Kasumi-1 (cell line): ENCODE measurements at places on chromosomes 16 and 17.

GRCh38 chr16:22318690-22319358 is 21.6 kb downstream of the POLR3E start:
- DNase-seq = peak; percentile 1

DNA sequence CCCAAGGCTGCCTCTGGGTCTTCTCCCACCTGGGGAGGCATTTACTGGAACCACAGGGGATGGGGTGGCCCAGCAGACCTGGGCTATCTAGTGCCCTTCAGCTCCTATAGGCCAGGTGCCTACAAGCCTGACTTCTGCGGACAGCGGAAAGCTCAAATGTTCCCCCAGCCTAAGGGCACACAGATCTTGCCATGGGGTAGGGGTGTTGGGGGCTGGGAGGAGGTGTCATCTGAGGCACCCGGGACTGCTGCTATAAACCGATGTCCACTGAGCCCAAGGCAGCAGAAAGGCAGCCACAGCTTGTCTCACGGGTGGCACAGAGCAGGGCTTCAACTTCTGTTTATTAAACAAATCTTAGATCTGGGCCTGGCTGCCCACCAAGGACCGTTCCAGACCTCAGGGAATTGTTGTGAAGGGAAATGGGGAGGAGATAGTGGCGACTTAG is 3.6 kb downstream of the MYO1C start:
- DNase-seq = no peak

GRCh38 chr17:4939546-4939795 is 375 bp downstream of the SLC25A11 start:
- DNase-seq = no peak

DNA sequence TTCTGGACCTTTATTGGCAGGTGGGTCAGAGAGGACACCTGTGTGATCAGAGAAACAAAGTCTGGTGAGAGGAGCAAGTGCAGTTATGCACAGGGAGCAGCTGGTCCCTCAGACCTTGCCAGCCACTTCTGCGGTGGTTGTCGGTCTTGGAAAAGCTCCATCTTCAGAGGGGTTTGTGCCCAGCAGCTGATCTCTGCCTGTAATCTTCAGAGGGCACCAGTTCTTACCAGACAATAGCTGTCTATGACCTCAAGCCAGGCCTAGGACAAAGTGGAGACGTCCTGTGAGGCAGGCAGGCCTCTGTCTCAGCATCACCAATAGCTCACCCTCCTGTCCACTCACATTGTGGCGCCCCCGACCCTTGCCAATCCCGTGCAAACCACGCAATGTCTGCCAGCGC is 66.5 kb upstream of the TBX2 start:
- DNase-seq = no peak

- peak; percentile 61 for DNase-seq
Measured at GRCh38 chr17:64773836-64774761, 112.0 kb upstream of the SMURF2 start.

- no peak for DNase-seq
Measured at GRCh38 chr17:71995590-71995989, 125.2 kb upstream of the SOX9 start.

DNA sequence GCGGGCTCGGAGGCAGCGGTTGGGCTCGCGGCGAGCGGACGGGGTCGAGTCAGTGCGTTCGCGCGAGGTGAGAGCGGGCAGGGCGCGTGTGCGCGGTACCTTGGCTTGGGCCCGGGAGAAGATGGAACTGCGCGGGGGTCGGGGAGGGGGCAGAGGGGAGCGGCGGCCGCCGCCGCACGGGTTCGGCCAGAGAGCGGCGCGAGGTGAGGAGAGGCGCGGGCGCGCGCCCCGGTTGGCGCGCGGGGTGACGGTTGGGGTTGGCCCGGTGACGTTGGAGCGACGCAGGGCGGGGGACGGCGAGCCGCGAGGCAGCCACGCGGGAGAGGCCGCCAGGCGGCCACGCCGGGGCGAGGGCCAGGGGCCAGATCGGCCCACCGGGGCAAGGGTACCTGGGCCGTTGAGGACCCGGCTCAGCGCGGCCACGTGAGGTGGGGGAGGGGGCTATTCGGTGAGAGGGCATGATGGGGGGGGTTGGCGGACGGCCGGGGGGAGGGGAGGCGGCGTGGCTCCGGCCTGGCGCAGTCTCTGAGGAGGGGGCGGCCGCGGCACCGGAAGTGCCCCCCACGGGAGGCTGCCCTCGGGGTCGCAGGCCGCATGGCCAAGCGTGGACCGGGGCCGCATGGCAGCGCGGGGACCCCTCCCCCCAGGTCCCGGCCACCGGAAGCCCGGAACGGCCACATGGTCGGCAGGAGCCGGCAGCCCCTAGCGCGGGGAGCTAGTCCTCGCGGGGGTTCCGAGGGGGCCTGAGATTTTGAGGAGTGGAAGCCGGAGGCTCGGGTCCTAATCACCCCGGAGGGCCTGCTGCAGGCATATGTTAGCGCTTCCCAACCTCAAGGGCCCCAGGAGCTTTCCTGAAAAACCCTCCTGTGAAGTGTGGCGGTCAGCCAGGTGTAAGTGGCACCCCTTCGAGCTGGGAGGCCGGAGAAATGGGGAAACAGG is 527 bp downstream of the EIF5A start:
- DNase-seq = no peak

DNA sequence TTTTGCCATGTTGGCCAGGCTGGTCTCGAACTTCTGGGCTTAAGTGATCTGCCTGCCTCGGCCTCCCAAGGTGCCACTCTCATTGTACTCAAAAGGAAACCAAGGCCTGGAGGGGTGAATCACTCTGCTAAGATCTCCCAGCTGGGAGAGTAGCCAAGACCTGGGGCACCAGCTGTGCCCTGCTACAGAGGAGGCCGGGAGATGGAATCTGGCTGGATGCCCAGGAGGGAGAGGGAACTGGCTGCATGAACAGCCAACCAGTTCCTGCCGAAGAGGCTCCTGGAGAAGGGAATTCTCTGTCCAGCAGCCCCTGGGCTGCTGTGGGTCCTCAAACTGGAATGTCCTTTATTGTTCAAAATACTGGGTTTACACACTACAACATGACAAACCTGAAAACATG is 238.7 kb upstream of the CIBAR2 start:
- DNase-seq = peak; percentile 25

GRCh38 chr16:78118469-78119025 is 19.1 kb downstream of the WWOX start:
- DNase-seq = no peak

GRCh38 chr16:12203780-12204351 is 227.3 kb downstream of the SNX29 start:
- no peak for DNase-seq

DNA sequence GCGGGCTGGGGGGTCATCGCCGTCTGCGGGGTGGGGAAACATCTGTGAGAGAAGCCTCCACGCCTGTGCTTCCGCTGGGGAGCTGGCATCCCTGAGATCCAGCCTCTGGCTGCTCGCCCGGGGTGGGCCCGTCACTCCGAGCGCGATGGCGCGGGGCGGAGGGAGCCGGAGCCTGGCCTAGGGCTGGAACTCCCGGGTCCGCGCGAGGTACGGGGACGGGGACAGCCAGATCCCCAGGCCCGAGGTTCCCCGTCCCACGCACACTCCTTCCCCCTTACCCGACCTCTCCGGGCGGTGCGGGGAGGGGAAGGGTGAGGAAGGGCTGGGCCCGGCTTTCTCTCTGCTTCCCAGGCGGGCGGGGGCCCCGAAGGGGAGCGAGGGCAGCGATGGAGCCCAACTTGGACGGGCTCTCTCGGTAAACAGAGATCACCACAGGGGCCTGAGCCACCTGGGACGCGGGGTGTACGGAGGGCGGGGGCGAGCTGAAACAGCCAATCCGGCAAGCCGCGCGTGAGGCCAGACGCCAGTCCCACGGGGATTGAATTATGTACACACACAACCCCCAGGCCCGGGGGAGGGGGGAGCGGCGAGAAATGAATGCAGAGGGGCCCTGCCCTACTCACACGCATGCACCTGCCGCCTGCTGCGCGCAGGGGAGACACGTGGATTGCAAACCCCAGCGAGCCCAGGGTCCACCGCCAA is at the start of gene SLC16A11:
Gene SLC16A11 (minus strand): TSS at position 596 of the 702 bp plus-strand sequence. CDS start 579 bp downstream, at position 17.
- DNase-seq = no peak

DNA sequence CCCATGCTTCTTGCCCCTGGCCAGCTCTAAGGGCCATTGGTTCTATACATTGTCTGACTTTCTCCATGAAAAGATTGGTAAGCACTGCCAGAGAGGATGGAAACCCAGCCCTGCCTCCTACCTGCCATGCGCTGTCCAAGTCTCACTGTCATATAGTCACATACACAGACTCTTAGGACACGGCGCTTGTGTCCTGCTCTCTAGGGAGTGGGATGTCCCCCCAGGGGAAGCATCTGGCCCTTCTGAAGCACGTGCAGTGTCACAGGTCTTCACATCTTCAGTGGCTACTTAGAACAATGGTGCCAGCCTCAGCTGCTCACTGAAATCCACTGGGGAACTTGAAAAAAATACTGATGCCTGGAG is 38.7 kb downstream of the MYO18A start:
- DNase-seq = no peak

DNA sequence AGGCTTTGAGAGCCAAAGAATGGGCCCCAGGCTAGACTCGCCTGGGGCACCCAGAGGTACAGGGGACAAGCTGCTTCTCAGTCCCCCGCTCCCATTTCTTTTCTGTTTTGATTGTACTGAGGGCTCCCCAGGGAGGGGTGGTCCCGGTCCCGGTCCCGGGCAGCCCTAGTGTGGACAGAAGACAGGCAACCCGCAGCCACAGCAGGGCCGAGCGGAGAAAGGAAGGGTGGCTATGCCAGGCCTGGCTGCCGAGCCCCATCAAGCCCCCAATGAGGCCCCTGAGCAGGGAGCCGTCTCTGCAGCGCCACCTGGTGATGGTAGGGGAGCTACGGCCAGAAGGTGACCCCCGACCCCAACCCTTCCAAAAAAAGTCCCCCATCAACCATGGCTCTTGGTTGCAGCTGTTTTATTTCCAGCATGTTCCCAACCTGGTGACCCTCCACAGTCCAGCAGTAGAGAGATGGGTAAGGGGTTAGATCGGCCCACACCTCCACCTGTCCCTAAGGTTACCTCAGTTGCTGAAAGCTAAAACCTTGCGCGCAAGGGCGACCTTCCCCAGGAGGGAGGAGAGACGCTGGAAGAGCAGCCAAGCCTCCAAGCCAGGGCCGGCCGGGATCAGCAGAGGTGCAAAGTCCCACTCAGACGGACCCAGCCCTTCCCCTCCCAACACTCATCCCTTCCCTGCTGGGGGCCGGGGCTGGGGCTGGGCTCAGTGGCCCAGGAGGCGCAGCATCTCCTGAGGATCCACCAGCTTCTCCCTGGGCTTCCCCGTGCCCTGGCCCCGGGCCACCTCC is 2.6 kb upstream of the GRIN2C start:
- peak; percentile 83 for DNase-seq

DNA sequence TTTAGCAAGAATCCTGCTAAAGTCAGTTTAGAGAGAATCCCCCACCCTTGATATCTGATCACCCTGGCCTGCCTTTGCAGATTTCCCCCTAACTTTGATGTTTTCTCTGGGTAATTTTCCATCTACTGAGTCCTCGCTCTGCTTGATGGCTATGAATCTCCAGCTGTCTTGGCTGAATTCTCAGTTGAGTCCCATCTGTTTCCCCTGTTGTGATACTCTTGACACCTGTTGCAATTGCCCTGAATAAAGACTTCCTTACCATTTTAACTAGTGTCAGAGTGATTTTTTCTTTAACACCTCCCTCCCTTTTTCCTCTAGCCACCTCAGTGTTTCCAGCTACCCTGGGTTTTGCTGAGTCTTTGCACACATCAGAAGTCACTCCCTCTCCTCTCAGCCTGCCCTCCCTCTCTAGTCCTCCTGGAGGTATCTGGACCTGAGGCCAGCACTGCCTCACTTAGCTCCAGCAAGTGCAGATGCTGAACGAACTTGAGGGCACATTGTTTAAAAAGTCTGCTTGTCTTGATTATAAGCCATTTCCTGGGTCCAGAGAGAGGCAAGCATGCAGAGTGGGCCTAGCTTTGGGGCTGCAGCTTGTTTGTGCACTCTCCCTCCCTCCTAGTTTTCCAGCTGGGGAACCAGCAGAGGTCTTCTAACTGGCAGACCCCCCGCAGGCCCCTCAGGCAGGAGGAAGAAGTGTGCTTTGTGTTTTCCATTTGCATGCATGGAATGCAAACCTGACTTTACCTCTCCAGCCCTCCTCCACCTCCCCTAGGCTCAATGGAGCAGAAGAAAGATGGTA is 33.2 kb downstream of the SPACA3 start:
- DNase-seq = no peak

DNA sequence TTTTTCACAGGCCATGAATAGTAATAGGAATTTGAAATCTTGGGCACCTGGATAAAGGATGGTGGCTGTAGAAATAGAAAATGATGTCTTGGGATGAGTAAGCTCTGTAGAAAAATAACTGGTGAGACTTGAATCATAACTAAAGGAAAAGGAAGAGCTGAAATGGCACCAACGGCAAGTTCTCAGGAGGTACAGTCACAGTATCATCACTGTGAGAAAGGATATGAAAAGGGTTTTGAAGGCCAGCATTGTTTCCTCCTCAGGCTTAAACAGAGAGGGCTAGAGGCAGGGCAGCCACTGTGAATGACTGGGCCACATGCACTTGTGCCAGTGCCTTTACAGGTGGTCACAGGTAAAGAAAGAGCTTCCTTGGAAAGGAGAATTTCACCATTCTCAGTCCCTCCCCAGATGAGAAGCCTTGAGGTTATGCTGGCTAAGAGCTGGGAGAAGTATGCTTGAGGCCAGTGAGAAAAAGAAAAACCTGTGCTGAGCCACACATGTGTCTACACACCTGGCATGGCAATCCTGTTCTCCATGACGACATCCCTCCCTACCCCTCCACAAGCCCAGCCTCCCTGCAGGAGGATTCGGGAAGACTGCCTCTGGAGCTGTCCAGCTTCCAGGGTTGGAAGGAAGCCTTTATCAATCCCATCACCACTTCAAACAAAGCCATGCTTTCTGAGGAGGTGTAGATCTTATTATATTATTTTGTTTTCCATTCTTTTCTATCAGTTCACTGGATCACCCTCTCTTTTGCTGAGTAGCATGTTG is 3.8 kb upstream of the ANKFN1 start:
- no peak for DNase-seq

- DNase-seq = no peak
Measured at GRCh38 chr17:15930426-15930825, 14.5 kb upstream of the ADORA2B start.

GRCh38 chr17:43360739-43361505 is 37.9 kb upstream of the ARL4D start:
- peak; percentile 98 for DNase-seq

GRCh38 chr16:11734653-11735043 is 8.0 kb downstream of the TXNDC11 start:
- DNase-seq = no peak

DNA sequence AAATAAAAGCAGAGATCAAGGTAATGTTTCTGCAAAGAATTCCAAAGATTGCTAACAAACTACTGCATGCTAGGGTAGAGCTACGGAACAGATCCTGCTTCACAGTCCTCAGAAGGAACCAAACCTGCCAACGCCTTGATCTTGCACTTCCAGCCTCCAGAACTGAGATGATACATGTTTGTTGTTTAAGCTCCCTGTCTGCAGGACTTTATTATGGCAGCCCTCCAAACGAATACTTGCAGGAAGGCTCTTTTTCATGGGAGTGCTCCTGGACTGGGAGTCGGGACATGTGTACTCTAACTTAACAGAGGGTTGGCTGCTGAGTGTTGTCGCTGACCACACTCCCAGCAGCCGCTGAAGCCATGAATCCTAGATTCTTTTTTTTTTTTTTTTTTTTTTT is 808.8 kb upstream of the EEF2KMT start:
- DNase-seq = no peak

GRCh38 chr16:87461466-87461991 is 31.3 kb downstream of the ZCCHC14 start:
- DNase-seq = no peak
